MM.1S (cell line): ENCODE measurements at places on chromosomes 13 and 19.

GRCh38 chr19:17496337-17496997, 15.0 kb upstream of the PGLS start:
- DNase-seq: peak; percentile 77

- DNase-seq: no peak
Measured at GRCh38 chr13:112869202-112870050, 99.6 kb upstream of the MCF2L start.

GRCh38 chr13:112877539-112877938, 91.5 kb upstream of the MCF2L start:
- DNase-seq: no peak

DNA sequence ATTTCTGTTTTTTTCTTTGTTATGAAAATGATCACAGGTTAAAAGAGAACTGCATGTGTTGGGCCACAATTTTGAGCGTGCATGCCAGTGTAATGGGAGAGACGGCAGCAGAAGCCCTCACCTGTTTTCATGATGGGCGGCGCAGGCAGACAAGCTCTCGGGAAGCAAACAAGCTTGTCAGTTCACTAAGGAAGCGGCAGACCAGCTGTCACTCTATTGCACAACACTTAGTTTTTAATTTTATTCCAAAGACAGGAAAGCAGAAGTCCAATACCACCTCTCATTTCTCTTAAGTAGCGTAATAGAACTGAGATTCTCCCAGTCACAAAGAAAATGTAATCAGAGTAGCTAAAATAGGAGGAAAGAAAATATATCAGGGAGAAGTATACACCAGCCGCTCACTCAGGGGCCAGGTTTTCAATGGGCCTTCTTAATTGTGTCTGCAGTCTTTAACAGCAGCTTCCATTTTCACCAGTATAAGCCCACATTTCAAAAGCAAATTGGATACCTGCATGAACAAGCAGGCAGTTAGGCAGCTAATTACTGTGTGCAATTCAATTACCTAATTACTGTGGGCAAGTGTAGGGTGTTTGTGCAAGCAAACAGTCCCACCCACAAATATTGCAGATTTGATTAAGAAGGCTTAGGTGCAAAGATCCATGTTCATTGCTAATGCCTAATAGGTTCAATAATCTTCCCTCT, 711.4 kb downstream of the DIAPH3 start:
- DNase-seq: no peak

GRCh38 chr19:8611877-8612806, 1.6 kb upstream of the ADAMTS10 start:
- no peak for DNase-seq

GRCh38 chr19:7203332-7203731, 90.9 kb downstream of the INSR start:
- no peak for DNase-seq

GRCh38 chr13:38543561-38543960, 143.3 kb upstream of the FREM2 start:
- DNase-seq: no peak

DNA sequence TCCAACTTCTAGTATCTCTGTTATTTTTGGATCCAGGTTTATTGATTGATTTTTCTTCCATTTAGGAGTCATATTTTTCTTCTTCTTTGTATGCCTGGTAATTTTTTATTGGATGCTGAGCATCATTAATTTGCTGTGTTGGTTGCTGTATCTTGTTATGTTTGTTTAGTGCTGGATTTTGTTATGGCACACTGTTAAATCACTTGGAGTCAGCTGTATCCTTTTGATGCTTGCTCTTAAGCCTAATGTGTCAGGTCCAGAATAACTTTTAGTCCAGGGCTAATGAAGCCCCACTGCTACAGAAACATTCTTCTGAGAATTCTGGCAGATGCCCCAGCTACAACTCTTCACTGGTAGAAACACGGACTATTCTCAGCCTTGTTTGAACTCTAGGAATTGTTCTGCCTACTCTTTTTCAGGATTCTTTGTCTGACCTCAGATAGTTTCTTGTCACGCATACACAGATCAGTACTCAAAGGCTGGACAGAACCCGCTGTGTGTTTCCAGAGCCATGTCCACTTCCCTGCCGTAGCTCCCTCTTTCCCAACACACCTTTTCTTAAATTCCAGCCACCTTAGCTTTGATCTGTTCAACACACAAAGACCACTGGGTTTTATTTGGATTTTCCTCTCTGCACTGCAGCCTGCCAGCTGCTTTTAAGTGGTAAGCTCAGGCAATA, 137.1 kb upstream of the WASF3 start:
- DNase-seq: no peak

DNA sequence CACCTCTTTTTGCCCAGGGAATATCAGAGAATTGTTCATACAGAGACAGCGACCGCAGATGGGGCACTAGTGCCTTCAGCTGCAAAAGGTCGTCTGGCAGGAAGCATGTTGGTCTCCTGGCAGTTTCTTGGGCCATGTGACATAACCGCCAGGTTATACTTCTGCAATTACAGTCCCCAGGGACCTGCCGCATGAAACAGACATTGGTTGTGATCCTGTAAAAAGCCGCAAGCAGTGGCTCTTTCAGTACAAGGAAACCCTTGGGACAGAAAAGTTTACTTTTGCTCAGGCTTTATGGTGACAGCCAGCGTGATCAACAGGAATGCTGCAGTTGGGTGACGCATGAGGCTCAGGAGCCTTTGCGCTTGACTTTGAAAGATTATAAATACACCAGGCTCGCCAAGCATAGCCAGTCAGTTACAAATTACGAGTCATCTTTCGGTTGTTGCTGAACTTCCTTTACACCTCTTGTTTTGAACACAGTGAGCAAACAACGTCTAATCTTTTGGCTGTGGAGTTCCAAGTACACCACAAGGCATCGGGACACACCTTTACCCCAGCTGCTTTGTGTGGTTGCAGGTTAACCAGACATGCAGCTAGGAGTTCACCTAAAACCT, 50.5 kb upstream of the UBE2L5 start:
- DNase-seq: peak; percentile 80

- peak; percentile 61 for DNase-seq
Measured at GRCh38 chr13:79541426-79542049, 60.6 kb downstream of the NDFIP2 start.

- DNase-seq: no peak
Measured at GRCh38 chr13:101527130-101527529, 74.7 kb downstream of the ITGBL1 start.

DNA sequence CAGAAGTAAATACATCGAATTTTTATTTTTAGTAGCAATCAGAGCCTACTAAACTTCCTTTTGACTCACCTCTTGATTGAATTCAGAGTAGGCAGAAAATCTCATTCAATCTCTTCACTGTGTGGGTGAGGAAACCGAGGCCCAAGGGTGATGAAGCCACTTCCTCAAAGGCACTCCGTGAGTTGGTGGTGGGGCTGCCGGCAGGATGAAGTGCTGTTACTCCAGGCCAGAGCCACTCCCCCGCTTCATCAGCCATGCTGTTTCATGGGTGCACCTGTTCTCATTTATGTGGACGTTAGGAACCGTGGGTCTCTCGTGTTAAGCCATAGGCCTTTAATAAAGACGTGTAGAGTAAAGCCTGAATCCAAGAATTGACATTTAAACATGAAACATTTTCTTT, 13.2 kb downstream of the ING1 start:
- DNase-seq: no peak

DNA sequence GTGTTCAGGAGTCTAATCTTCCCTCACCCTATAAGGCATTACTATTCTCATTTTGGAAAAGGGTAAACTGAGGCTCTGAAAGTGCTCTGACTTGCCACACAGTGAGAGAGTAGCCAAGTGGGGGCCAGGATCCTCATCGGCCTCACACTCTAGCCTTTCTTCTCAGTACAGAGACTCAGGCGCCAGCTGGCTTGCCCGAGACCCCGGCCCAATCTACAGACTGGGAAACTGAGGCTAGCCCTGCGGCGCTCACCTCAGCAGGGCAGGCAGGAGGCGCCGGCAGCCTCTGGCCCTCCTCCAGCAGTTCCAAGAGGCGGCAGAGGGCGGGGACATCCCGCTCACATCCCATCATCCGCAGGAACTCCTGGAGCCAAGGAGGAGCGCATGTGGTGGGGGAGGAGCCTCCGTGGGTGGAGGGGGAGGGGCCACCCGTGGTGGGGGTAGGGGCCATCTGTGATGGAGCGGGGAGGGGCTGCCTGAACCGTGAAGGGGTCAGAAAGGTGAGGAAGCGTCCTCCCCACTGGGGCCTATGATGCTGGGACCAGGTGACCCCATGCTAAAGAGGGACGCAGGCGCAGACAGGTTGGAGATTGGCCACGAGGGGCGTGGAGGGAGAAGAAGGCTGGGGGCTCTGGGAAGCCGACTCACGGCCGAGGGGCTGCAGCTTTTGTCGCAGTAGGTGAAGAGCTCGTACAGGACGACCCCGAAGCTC, 8.7 kb upstream of the INSL3 start:
- no peak for DNase-seq

- DNase-seq: no peak
Measured at GRCh38 chr19:19530423-19530804, 1.7 kb downstream of the YJEFN3 start.

DNA sequence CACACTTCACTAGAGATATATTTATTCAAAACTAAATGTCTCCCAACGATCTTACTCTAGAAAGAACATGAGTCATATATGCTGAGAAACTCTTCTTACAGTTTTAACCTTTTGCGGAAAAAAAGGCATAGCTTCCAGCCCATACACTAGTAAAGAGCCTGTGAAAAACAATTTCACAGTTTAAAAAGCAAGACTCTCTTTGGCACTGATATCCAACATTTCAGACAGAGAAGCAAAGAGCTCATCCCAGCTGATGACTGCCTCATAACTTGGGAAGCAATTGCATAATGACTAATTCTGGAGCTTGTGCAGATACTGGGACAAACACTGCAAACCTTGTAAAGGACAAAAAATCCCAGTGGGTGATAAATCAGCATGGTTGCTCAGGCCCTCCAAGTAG, 88.0 kb downstream of the ENOX1 start:
- DNase-seq: no peak

DNA sequence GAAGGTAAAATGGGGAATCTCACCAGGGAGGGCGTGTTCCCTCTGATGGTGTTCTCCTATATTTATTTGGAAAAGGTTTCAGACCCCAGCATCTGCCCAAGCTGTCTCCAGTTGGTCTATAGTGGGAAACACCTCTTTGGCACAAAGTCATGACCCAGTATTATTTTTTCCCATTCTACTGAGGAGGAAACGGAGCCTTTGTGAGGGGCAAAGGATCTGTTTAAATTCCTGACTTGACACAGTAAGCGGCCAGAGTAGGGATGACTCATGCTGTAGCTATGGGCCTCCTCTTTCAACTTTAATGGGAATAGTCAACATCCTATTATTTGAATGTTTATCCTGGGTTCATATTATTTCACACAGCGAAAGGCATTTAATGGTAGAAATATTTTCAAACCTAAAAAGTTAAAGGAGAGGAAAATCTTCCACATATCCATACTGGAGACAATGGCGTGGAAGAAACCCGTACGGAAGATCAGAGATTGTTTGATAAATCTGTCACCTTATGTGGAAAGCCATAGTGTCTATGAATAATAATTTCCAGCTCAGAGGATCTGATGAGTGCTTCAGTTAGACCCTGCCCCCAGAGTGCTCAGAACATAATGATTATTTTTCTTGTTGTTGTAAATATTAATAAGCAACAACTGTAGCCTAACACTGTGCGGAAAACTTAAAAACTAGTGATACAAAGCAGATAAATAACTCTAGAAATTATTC, 126.0 kb downstream of the FOXO1 start:
- no peak for DNase-seq

- no peak for DNase-seq
Measured at GRCh38 chr13:75136151-75136550, 345.8 kb downstream of the TBC1D4 start.

DNA sequence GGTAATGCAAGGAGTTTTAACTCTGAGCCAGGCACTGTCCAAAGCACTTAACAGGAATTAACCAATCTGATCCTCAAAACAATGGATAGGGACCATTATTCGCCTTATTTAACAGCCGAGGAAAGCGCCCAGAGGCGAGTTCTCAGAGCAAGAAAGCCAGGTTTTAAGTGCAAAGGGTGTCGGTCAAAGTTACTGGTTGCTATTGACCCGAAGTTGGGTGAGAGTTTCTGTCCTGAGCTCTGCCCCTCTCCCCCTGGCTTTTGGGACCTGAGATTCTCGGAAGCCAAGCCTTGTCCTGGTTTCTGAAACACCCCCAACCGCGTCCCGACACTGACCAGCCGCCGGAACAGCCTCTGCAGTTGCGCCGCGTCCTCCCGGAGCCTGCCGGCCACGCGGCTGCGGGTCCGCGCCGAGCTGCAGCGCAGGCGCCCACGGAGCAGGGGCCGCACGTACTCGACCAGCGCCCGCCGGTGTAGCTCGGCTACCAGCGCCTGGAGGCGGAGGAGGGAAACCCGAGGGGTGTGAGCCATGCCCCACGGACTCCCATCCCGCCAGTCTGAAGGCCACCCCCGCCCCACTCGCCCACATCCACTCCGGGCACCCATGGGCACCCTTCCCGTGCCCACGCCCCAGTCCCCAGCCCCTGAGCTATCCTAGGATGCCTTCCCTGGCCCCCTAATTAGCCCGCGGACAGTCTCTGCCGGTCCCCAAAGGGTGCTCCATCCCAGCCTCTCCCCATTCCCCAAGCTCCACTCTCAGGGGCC, 27.8 kb downstream of the EXOC3L2 start:
- DNase-seq: no peak

GRCh38 chr13:103878891-103879605, 812.8 kb upstream of the SLC10A2 start:
- no peak for DNase-seq

DNA sequence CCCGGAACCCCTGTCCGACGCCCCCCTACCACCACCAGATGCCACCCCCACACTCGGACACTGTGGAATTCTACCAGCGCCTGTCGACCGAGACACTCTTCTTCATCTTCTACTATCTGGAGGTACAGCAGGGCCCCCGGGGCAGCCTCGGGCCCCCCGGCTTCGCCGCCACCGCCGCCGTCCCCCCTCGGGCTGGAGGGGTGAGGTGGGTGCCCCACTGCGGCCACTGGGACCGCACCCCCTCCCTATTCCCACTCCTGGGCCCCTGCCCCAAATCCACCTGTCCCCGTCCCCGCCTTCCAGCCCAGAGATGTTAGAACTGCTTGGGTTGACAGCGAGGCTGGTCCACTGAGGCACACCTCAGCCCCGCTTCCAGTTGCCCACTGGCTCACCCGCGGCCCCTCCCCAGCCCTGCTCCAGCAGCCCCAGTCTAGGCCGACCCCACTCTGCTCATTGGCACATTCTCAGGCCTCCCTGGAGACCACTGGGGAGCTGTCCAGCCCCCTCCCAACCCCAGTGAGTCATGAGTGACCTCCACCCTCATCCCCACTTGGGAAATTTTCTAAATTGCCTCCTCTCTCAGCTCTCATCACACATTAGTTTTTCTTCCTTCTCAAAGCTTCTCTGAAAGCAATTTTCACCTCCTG, 6.5 kb downstream of the LENG1 start:
- DNase-seq: no peak

GRCh38 chr19:29013988-29014387, 199.0 kb downstream of the UQCRFS1 start:
- DNase-seq: no peak

GRCh38 chr13:32105653-32106313, 74.2 kb downstream of the FRY start:
- no peak for DNase-seq

- DNase-seq: no peak
Measured at GRCh38 chr19:55461974-55462626, 658 bp upstream of the ISOC2 start.

GRCh38 chr13:74132776-74133656, 1.2 kb downstream of the KLF12 start:
- no peak for DNase-seq

- DNase-seq: no peak
Measured at GRCh38 chr19:18666317-18666716, 17.2 kb upstream of the CRTC1 start.

- DNase-seq: no peak
Measured at GRCh38 chr19:805600-806550, 8.6 kb downstream of the PTBP1 start.
